ENCODE measurements at places on chromosomes 16 and 17.
A peak's percentile ranks its signal among the peaks of the same experiment; 100 is the strongest.

DNA sequence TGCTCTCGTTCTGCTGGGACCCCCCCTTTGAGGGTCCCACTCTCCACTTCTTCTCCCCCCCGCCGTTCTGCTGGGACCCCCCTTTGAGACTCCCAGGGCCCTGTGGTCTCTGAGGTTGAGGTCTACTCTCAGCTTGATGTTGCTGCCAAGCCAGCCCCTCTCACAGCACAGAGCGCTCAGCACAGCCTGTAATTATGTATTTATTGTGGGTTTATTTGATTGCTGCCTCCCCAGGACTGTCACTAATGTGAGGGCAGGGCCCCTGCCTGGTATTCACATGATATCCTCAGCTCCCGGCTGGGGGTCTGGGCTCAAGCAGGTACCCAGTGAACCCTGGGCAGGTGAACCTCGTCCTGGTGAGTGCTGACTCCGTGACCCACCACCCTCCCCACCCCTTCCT, 35.4 kb downstream of the ACTG1 start:
- no peak for DNase-seq

DNA sequence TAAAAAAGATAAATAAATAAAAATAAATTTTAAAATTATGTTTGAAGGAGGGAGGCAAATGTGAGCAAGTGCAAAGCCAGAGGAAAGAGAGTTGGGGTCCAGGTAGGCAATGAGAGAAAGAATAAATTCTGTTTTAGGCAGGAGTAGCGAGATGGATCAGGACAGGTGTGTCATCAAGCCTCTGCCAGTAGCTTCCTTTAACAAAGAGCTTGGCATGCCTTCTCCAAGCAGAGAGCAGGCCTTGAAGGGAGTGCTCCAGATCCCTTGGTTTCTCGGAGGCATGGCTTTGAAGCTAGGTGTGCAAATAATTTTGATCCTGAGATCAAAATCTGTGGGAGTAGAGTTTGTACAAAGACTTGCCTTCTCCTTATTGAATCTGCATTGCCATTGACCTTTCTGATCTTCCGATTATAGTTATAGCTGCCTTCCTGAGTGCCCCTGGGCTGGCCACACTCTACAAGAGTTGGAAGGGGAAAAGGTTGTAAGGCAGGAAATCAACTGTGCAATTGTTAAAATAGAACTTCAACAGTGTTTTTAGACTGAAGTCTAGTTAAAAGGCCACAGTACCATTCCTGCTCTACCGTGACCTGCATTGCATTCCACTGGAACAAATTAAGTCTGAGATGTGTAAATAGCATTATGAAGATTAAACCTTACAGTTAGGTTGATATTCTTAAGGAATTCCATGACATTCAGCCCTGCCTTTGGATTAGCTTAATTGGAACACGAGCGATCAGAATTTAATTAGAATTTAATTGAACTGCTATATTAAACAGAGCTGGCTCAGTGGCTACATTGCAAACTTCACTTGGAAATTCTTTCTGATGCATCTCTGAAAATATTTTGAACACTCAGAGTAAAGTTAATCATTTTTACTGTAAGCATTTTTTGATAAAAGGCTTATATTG, 33.7 kb downstream of the IQCK start:
- DNase-seq, result no peak

- no peak for DNase-seq
Measured at GRCh38 chr16:29809850-29810698, 1.9 kb upstream of the PRRT2 start.

- DNase-seq, result no peak
Measured at GRCh38 chr17:74362810-74363498, 1.3 kb upstream of the BTBD17 start.

DNA sequence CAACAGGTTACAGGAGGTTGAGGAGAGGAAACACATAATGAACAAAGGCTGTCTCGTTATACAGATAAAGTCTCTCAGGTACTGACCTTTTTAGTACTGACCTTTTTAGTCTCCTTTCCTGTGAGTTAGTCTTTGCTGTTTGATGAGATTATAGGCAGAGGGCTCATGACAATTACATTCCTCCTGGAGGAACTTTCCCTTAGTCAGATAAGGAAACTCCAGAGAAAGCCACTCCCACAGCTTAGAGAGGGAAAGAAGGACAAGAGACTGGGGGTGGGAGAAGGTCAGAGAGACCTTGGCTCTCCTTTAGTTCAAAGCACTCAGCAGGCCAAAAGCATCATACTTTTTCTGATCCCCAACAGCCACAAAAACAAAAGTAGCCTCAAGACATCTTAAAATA, 15.3 kb upstream of the PSMD7 start:
- no peak for DNase-seq

DNA sequence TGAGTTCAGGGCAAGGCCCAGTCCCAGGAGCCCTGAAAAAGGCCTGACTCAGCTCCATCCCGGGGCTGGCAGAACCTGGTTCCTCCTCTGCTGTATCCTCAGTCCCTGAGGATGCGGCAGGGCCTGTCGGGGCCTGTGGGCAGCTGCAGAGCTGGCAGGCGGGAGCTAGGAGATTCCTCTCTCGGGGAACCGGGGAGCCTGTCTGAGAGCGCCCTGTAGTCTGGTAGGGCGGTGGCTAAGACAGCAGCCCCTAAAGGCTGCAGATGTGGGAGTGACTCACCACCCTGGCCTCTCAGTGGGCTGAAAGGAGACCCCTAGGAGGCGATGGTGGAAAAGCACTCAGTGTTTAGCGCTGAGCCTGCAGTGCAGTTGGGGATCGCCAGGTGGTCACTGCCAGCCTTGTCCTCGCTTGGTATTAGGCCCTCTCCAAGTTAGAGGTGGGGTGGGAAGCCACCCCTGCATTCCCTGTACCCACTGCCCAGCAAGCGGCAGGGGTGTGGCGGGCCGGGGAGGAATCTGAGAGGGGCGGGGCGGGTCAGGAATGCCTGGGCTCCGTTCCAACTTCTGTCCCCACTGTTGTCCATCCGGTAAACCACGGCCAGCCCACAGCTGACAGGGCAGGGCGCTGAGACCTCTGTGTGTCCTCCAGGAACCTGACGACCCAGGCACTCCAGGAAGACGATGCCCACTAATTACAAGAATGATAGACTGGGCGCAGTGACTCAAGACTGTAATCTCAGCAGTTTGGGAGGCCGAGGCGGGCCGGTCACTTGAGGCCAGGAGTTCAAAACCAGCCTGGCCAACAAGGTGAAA, 29.5 kb upstream of the CDH1 start:
- peak; percentile 91 for DNase-seq

DNA sequence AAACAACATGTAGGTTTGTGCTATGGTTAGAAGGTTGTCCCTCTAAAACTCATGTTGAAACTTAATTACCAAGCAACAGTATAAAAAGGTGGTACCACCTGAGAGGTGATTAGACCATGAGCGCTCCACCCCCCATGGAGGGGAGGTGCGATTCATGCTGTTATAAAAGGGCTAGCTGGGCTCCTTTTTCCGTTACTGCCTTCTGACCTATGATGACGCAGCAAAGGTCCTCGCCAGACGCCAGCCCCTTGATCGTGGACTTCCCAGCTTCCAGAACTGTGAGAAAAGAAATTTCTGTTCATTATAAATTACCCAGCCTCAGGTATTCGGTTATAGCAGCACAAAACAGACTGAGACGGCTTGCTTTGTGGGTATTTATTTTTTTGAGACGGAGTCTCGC, 167.8 kb downstream of the SNX29 start:
- DNase-seq, result no peak

Data from SJSA1 (cell line).